Regular cardiac myocyte (primary cell): ENCODE measurements at places on chromosomes 4 and X. TPM values are rescaled to one million over a fixed set of nuclear protein-coding genes. Genes with fewer than 3 reads are reported as not detected.

The ADAMTS3 gene
- total RNA-seq, result 2.7 and 5.4 TPM in 2 replicates

The TMSB4X gene
- 9,433 and 12,377 TPM in 2 replicates for total RNA-seq

The LAMP2 gene
- total RNA-seq, result 114 and 224 TPM in 2 replicates

The AKAP4 gene
- not detected in 2 replicates for total RNA-seq

The PAK3 gene
- 1.7 and 4.0 TPM in 2 replicates for total RNA-seq

The MAN2B2 gene
- 15.1 and 21.7 TPM in 2 replicates for total RNA-seq

The ZNF732 gene
- 0.28 and 1.2 TPM in 2 replicates for total RNA-seq

The ZNF630 gene
- 1.2 and 3.4 TPM in 2 replicates for total RNA-seq

The RTL9 gene
- under 0.01 TPM in 2 replicates for total RNA-seq

The NONO gene
- total RNA-seq, result 307 and 422 TPM in 2 replicates

The CDX4 gene
- not detected in 2 replicates for total RNA-seq

The TMPRSS11E gene
- total RNA-seq, result not detected in 2 replicates

The NDNF gene
- under 0.01 and 0.56 TPM in 2 replicates for total RNA-seq

The DNAJB14 gene
- total RNA-seq, result 31.2 and 56.9 TPM in 2 replicates

The GAGE2A gene
- total RNA-seq, result not detected in 2 replicates

The NEXMIF gene
- total RNA-seq, result under 0.01 TPM in 2 replicates

The BEX4 gene
- total RNA-seq, result 5.6 and 21.1 TPM in 2 replicates
